ENCODE measurements at places on chromosomes 7 and 10. TPM values are rescaled to one million over a fixed set of nuclear protein-coding genes. Genes with fewer than 3 reads are reported as not detected.

- H3K27me3 ChIP-seq = no peaks in the 10 kb centered on the region
- DNase-seq = no peak
- H3K4me3 ChIP-seq = no peak overlapping the region
- no peaks in the 10 kb centered on the region for H3K36me3 ChIP-seq
Observed at GRCh38 chr7:128299109-128299607, 44.5 kb downstream of the RBM28 start.

DNA sequence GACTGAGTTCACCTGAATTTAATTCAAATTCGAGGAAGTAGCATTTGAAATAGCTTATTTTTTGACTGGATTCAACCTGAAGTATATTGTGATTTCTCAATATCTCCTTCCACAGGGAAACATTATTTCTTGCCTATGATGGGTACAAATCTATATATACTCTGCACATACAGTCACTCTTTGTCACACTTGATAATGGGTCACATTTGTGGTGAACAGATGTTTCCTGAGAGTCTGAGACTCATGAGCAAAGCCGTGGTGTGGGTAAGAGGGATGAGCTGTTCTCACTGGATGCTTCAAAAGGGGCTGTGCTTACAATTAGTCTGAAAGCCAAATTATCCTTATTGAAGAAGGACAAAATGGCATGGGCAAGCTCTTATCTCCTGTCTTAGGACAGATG lies 18.0 kb upstream of the TBXAS1 start:
- H3K36me3 ChIP-seq = no peaks in the 10 kb centered on the region
- H3K27me3 ChIP-seq = no peaks in the 10 kb centered on the region
- H3K27ac ChIP-seq = no peak overlapping the region
- no peak for DNase-seq
- no peaks in the 10 kb centered on the region for H3K4me1 ChIP-seq
- no peak overlapping the region for H3K4me3 ChIP-seq

- no peak overlapping the region for H3K27ac ChIP-seq
- H3K4me1 ChIP-seq = no peaks in the 10 kb centered on the region
- no peak overlapping the region for H3K4me3 ChIP-seq
Observed at GRCh38 chr10:32374605-32375004, 27.6 kb upstream of the EPC1 start.

DNA sequence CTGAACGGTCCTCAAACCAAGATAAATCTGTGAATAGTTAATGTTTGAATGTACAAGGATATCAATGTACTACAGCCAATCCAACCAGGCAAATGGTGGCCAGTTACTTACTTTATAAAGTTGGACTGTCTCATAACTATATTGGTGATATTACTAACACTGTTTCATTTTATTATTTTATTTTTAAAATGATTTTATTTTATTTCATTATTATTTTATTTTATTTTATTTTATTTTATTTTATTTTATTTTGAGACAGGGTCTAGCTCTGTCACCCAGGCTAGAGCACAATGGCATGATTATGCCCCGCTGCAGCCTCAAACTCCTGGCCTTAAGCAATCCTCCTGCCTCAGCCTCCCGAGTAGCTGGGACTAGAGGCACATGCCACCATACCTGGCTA lies 6.8 kb downstream of the IL15RA start:
- no peak overlapping the region for H3K27ac ChIP-seq
- H3K4me3 ChIP-seq = no peak overlapping the region
- no peaks in the 10 kb centered on the region for H3K4me1 ChIP-seq
- DNase-seq = no peak

- no peak overlapping the region for H3K4me3 ChIP-seq
- DNase-seq = no peak
- H3K4me1 ChIP-seq = peaks cover 14% of the 10 kb centered on the region
- peaks cover 63% of the 10 kb centered on the region for H3K36me3 ChIP-seq
- no peak overlapping the region for H3K27ac ChIP-seq
Observed at GRCh38 chr7:99624484-99624883, 7.7 kb downstream of the ZSCAN25 start.

Gene CALN1
- not detected for total RNA-seq

DNA sequence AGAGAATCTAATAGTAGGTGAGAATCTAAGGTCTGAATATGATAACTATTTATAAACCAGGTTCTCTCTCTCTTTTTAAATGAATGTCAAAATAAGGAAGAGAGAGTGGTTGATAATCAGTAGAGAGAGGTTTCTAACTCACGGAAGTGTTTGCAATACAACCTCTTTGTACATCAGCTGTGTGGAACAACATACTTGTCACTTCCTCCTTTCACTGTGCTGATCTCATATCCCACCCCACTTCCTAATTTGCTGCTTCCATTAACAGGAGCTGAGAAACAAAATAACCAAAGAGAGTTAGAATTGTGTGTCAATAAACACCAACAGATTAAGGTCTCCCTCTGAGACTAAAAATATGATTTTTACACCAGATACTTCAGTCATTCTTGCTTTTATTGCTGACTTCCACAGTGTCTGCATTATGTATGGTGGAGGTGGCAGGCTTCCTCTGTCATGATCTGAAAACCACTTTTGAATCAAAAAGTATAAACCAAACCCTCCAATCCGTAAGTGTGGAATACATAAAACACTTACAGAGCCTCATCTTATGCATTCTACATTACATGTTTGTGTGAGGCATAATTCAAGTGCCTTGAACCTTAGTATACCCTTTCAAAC lies 25.0 kb downstream of the CACUL1 start:
- DNase-seq = no peak
- 0 out of 2 replicates have a peak, but pooled peaks cover 2% of the 10 kb centered on the region for H3K4me1 ChIP-seq
- no peaks in the 10 kb centered on the region for H3K27me3 ChIP-seq
- H3K36me3 ChIP-seq = peaks cover 6% of the 10 kb centered on the region

Gene CRHR2
- total RNA-seq = not detected

Gene WNT8B
- total RNA-seq = not detected

GRCh38 chr7:20316706-20317105 lies 14.0 kb upstream of the ITGB8 start:
- no peak for DNase-seq
- no peak overlapping the region for H3K27ac ChIP-seq
- H3K27me3 ChIP-seq = no peaks in the 10 kb centered on the region
- H3K36me3 ChIP-seq = no peaks in the 10 kb centered on the region
- peaks cover 13% of the 10 kb centered on the region for H3K4me1 ChIP-seq

GRCh38 chr7:12884033-12884432 lies 196.6 kb downstream of the ARL4A start:
- H3K4me1 ChIP-seq = no peaks in the 10 kb centered on the region
- no peaks in the 10 kb centered on the region for H3K36me3 ChIP-seq
- H3K27ac ChIP-seq = no peak overlapping the region
- no peaks in the 10 kb centered on the region for H3K27me3 ChIP-seq
- DNase-seq = no peak
- no peak overlapping the region for H3K4me3 ChIP-seq

DNA sequence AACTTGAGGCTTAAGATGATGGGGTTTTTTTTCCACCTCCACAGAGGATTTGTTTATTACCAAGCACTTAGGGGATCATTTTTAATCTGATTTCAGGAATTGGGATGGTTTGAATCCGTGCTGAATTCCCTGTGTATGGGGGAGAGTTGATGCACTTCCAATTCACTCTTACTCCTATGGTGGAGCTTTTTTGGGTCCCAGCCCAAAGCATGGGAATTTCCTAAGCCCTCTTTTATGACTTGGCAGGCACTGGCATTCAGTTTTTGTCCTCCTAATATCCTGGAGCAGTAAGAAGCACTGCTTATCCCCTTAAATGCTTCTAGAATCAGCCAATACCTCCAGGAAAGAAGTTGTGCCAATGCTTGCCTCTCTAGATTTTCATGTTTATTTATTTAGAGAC lies 78.7 kb downstream of the HYCC1 start:
- no peaks in the 10 kb centered on the region for H3K27me3 ChIP-seq
- peak overlapping the region; percentile 39 for H3K27ac ChIP-seq
- peaks cover 19% of the 10 kb centered on the region for H3K4me1 ChIP-seq
- DNase-seq = no peak

DNA sequence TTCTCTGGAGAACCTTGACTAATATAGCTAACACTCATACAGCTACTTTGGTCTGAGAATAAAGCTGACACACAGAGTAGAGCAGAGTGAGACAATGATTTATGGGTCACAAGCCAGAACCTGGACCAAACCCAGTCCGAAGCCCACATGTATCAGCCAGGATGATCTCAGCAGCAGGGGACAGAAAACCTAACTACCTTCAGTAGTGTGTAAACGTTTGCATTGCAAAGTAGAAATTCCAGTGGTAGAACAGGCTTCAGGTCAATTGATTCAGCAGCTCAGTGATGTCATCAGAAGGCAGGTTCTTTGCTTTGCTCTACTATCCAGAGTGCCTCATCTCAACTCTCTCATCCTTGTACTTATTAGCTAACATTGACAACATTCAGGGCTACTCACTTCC lies 62.5 kb upstream of the PALS2 start:
- no peaks in the 10 kb centered on the region for H3K27me3 ChIP-seq
- H3K4me1 ChIP-seq = peaks cover 4% of the 10 kb centered on the region
- H3K27ac ChIP-seq = no peak overlapping the region
- no peak for DNase-seq
- H3K36me3 ChIP-seq = no peaks in the 10 kb centered on the region

- no peak overlapping the region for H3K4me3 ChIP-seq
- no peak overlapping the region for H3K27ac ChIP-seq
- H3K27me3 ChIP-seq = no peaks in the 10 kb centered on the region
Observed at GRCh38 chr10:10814069-10814468, 203.6 kb upstream of the CELF2 start.

Gene ELFN1
- total RNA-seq = 1.3 TPM

Gene PAX2
- total RNA-seq = 2.1 TPM

DNA sequence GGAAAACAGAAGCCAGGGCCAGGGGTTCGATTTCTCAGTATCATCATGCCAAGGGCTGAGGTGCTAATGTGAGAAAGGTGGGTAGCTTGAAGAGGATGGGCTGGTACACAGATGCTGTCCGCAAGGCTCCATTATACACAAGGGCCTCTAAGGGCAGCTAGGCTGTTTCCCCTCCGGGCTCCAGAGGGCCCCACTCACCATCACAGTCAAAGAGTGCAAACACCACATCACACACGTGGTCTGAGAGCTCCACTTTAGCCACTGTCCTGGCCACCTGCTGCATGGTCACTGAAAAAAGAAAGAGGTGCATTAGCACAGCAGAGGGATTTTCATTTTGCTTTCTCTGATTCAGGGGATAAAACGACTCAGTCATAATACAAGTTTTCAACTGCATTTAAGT lies 20.9 kb upstream of the DNAJB12 start:
- peak; percentile 29 for DNase-seq
- H3K4me3 ChIP-seq = no peak overlapping the region
- H3K4me1 ChIP-seq = no peaks in the 10 kb centered on the region

Gene RBM20
- total RNA-seq = 11.1 TPM

- no peak overlapping the region for H3K27ac ChIP-seq
- H3K27me3 ChIP-seq = no peaks in the 10 kb centered on the region
- DNase-seq = no peak
Observed at GRCh38 chr7:44824894-44825526, 22.9 kb downstream of the H2AZ2 start.

DNA sequence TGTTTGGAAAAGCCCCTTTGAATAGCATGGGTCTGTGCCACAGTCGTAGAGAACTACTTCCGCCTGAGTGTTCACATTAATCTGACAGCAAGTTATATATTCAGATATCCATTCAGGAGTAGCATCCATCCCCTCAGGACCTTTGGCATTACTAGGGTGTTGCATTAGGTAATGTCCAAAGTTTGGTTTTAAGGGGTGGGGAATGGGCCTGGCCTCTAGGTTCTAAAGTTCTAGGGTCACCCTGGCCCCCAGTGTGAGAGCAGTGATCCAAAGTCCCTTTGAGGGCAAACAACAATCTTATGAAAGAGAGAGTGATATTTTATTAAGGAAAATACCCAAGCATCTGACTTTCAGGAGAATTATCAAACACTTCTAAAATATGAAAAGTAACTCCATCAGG lies 12.3 kb downstream of the MCM10 start:
- no peak for DNase-seq
- H3K36me3 ChIP-seq = peaks cover 45% of the 10 kb centered on the region
- H3K4me1 ChIP-seq = no peaks in the 10 kb centered on the region
- no peak overlapping the region for H3K4me3 ChIP-seq
- no peaks in the 10 kb centered on the region for H3K27me3 ChIP-seq

DNA sequence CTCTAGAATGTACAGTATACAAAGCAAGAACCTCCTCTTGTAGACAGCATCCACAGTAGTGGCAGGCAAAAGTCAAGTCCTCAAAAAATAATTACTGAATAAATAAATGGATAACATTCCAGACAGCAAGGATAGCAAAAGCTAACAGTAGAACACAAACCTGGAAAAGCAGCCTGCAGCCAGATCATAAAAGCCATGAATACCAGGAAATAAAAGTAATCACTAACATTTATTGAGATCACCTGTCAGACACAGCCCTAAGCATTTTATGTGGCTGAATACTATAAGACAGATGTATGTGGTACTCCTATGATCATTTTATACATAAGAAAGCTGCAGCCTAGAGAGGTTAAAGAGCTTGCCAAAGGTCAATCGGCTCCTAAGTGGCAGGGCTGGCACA lies 34.0 kb downstream of the CUL2 start:
- no peak overlapping the region for H3K4me3 ChIP-seq
- H3K27me3 ChIP-seq = no peaks in the 10 kb centered on the region
- H3K27ac ChIP-seq = no peak overlapping the region
- no peak for DNase-seq

DNA sequence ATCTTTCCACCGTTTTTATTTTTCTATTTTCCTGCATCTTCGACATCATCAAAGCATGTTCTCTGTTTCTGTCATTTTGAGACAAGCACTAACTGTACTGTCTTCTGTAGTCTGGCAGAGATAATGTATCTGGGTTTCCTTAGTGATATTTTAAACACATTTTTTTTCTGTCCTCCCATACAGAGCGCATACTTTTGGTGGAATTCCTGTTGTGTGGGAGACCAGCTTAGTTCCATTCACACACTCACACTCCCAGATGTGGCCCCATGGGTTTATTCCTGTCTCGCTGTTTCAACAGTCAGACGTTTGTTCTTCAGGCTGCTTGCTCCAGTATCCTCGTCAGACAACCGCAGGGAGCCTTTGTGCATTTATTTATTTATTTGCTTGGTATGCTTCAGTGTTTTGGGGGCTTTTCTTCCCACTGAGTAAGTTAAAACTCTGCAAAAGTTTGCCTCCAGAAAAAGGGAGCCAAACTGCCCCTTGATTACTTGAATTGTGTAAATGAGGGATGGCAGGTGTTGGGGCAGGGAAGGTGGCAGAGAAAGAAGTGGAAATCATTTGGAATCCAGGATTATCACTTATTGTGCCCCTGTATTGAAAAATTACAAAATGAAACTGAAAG lies 456.8 kb upstream of the KLF6 start:
- H3K4me1 ChIP-seq = peaks cover 32% of the 10 kb centered on the region
- peak overlapping the region; percentile 17 for H3K4me3 ChIP-seq
- no peaks in the 10 kb centered on the region for H3K27me3 ChIP-seq

DNA sequence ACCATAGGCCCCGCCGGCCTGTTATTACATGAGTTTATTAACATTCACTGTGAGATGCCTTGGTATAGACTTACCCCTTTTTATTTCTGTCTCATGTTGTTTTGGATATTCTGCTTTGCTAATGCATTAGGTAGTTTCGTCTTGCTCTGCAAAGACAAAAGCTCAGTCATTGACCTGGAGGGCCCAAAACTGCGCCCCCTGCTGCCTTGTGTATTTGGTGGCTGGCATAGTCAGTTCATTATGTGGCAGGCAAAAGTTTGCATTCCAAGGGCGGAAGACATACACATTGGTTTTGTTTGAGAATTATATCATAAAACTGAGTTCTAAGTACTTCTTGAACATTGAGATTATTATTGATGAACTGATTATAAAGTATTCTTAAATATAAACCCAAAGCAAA lies 372.5 kb downstream of the SDK1 start:
- no peaks in the 10 kb centered on the region for H3K27me3 ChIP-seq
- no peak overlapping the region for H3K4me3 ChIP-seq
- H3K36me3 ChIP-seq = no peaks in the 10 kb centered on the region
- H3K27ac ChIP-seq = no peak overlapping the region
- peak; percentile 67 for DNase-seq
- no peaks in the 10 kb centered on the region for H3K4me1 ChIP-seq

Gene ODAD2
- total RNA-seq = 6.8 TPM

Gene HTR7
- 0.26 TPM for total RNA-seq
